ENCODE measurements at places on chromosomes 5 and 9.
A peak's percentile ranks its signal among the peaks of the same experiment; 100 is the strongest.

DNA sequence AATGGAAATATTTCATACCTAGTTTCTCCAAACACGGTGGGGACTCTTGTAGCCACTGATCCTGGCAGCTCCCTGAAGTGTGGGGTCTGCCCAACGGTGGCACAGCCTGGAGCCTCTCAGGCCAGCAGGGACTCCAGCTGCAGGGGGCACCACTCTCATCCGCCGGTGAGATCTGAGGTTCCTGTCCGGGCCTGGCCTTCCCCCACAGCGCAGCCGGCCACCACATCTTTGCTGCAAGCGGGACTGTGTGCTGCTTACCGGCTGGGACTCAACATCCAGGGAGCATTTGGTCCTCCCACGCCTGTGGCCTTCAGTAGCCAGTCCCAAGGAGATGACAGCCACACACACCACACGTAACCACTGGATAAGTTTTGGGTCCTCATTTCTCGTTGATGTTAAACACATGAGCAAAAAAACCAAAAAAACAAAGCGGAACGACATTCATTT is 7.7 kb upstream of the NKX2-5 start:
- DNase-seq, result no peak

GRCh38 chr5:65762234-65762633 is 40.2 kb downstream of the NLN start:
- no peak for DNase-seq

GRCh38 chr5:79876456-79876855 is 114.6 kb downstream of the MTX3 start:
- no peak for DNase-seq

DNA sequence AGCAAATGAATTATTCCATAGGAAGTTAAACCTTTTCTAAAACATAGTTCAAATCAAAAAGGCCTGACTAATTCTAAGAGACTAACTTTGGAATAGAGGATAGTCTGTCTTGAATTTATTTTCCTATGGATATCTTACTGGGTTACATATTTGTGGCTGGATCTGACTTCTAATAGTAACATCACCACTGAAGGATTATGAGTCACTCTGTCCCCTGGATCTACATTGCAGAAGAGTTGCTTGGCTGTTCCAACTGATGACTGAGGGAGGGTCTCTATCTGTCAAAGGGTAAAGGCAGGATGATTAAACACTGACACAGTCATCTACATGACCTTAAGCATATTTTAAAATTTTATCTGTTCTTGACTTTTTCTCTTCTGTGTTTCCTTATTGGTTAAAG is 119.6 kb upstream of the FST start:
- no peak for DNase-seq

GRCh38 chr9:7622481-7622880 is 177.1 kb downstream of the DMAC1 start:
- no peak for DNase-seq

- no peak for DNase-seq
Observed at GRCh38 chr5:37552770-37553719, 173.9 kb downstream of the WDR70 start.

- no peak for DNase-seq
Observed at GRCh38 chr5:158797498-158797845, 302.2 kb downstream of the EBF1 start.

DNA sequence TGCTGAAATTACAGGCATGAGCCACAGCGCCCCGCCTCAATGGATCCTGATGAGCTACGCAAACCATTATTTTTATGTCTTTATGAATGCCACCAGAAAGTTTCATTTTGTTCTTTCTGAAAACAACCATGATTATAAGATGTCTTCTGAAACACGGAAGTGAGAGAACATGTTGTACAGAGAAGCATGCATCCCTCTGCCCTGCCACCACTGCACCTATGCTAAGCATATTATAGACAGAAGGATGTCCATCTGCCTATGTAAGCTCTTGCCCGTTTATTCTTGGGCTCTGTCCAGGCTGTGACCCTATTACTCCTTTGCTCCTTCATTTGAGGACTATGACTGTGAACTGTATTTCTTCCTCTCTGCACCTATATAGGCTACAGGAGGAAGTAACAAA is 74.3 kb downstream of the GRAMD2B start:
- DNase-seq, result no peak

- no peak for DNase-seq
Observed at GRCh38 chr5:74056789-74057164, 430.8 kb downstream of the ARHGEF28 start.

DNA sequence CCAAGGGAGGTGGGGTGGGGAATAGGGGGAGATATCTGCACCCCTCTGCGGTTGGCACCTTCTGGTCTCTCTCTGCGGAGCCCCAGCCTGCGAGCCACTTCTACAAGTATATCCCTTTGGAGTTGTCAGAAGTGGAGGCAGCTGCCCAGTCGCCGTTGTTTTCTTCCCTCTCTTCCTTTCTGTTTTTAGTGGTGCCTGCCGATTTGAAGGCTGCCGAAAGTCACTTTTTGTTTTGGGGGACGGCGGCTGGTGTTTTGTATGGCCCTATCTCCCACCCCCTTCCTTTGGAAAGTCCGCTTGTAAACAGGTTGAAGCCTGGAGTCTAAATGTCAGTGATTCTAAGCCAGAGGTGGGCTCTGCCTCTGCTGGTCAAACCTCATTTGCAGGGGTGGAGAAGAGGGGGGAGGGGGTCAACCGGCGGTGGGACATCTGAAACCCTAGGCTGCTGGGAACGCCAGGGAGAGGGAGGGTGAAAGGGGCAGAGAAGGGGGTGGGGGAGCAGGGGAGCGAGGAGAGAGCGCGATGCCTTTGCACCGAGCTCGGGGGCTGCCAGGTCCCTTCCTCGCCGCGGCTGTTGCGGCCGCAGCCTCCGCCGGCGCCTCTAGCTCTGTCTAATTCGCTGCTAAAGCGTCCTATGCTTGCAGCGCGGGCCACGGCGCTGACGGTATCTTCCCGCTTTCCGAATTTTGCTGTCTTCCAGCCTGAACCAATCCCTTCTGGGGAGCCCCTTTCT is at the start of gene FGF10:
TSS of gene FGF10 (minus strand) at position 331 of the 733 bp plus-strand sequence. CDS start 738 bp downstream, outside the sequence.
- no peak for DNase-seq

DNA sequence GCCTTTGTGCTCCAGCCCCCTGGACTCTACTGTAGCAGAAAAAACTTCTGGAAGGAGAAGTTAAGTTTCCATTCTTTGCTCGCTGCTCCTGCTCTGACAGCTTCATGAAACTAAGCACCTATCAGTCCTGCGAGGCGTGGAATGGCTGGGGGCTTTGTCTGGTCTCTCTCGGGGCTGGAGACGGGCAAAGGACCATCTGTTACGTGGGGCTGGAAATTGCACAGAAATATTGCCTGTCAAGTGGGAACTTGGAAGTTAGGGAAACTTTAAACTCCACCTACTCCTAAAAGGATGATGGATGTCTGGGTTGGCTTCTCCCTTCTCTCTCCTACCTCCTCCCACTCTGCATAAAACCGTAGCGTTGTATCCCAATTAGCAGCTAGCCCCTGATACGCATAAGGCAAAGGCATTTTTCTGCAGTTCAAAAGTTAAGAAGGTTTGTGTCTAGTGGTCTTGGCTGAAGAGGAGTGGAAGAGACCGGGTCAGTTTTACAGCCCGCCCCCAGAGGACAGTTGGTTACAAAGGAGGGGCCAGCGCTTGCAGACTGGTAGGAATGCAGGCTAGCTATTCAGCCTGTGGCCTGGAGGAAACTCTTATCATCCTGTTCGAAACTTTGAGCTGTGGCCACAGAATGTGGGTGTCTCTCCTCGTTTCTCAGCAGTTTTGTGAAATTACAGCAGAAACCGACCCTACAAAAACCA is 1.3 kb downstream of the FBXL7 start:
- DNase-seq, result no peak

DNA sequence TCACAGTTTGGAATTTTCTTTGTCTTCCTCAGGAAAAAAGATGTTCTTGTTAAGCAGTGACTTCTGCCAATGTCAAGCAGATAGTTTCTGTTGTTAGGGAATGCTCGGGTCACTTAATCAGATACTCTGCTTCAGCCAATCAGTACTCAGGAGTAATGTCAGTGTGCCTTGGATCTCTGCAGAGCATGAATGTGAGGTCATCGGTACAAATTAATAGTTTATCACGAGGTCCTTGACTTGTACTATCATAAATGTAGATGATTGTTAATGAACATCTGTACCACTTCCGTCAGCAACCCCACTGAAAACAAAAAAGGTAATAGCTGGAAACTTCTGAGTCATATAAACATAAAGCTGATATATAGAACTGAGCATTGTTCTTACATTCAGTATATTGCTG is 73.6 kb downstream of the FBXL7 start:
- DNase-seq, result no peak

DNA sequence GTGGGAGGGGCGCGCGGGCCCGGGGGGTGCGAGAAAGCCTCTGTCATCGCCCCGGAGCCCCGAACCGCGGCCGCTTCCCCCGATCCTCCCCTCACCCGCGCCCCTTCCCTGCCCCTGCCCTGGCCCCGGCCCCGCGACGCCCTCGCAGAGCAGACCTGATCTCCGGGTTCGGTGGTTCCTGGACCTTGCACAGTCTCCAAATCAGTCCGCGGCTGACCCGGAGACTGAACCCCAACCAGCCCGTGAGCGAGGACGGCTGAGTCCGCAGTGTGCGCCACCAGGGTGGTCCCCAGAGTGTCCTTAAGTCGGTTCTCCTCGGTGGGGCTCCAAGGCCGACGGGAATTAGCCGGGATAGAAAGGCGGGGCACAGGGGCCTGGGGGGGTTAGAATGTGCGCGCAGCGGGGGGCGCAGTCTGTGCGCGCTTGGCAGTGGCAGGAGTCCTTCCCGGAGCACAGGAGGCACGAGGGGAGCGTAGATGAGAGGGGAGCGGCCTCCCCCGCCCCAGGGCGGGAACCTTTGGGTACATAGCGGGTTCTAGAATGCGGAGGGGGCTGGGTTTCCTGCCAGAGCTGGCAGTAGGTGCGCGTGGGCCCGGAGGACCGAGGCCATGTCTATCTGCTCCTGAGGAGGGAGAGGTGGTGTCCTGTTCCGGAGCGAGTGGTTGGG is 779 bp downstream of the PKN3 start:
- DNase-seq, result peak; percentile 51

- DNase-seq, result peak; percentile 79
Observed at GRCh38 chr5:132437604-132438266, 52.8 kb downstream of the IRF1 start.

DNA sequence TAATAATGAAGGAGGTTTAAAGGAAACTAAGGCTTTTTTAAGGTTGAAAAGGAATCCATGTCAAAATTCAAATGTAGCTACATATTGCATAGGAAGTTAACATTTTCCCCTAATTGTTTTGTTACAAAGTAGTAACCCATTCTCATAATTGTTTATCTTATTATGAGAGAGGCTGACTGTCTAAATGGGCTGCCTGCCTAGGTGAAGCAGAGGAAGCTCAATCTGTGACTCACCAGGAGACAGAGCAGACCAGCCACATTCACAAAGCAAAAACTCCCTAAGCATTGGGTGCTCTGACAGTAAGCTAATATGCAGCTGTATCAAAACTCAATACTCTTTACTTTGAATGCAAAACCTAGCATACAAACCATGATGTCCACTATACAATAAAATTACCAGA is 208.5 kb downstream of the ROR2 start:
- no peak for DNase-seq

DNA sequence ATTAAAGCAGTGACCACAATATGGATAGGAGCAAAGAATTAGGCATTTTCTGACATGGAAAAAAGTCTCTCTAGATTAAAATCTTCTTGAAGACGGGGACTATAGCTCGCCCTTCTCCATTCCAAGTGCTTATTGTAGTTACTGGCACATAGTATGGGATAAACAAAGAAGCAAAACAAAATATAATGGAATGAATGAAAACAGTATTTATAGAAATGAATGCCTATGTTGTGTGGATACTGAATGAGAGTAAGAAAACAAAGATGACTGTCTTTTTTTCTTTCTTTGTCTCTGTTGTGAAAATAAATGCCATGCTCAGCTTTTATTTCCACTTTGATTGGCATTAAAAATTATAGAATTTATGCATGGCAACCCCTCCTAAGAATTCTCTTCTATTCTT is 1414.3 kb upstream of the ACO1 start:
- DNase-seq, result no peak

DNA sequence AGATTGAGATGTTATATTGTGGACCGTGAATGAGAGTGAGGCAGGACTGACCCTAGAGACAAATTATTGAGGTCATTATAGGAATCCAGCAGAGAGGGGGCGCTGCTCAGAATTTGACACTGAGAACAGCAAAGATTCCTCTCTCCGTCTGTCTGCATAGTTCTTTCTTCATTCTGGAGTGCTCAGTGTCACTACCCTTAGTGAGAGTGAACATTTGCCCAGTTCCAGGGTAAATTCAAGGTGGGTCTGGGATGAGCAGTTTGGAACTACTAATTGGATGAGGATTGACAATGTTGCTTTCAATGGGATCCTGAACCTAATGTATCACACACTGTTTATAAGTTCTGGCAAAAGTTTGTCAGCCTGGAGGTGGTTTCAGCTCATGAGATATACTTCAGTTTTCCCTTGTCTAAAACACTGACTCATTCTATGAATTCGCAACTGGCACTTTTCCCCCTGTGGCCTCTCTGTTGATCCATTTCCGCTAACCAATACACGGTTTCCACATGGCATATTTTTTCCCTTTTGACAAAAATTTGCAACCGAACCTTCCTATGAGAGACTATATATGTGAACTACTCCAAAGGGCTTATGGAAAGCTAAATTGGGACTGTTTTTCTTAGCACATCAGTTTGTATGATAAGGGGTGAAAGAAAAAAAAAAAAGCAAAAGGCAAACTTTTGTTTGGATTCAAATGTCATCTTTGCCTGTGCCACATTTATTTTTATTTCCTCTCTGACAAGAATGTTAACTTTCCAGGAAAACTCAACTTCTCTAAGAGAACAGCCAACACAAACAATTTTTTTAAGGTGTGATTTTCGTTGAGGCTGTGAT is 1240.7 kb upstream of the WWC1 start:
- DNase-seq, result no peak

GRCh38 chr5:172506251-172506650 is 51.9 kb upstream of the SH3PXD2B start:
- no peak for DNase-seq

DNA sequence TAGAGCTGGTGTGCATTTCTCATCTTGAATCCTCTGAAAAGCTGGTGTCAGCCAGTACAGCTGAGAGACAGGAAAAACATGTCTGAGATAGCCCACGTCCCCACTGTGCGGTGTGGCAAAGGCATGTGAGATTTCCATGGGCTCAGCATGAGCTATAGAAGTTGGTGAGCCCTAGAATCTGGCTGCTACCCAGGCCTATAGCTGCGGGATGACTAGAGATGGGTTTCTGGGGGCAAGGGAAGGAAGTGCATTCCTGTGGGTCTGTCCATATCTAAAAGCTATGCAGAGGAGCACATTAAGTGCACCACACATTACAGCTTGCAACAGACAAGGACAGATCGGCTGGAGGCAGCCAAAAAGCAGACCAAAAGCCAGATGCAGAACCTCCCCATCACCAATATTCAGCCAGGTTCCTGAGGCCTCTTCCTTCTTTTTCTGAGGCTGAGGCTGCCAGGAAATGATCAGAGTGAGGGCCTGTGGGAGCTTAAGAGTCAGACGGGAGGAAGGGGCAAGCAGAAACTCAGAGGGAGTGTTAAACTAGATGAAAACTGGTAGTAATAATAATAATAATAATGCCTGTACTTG is 55.8 kb upstream of the RANBP3L start:
- DNase-seq, result no peak

DNA sequence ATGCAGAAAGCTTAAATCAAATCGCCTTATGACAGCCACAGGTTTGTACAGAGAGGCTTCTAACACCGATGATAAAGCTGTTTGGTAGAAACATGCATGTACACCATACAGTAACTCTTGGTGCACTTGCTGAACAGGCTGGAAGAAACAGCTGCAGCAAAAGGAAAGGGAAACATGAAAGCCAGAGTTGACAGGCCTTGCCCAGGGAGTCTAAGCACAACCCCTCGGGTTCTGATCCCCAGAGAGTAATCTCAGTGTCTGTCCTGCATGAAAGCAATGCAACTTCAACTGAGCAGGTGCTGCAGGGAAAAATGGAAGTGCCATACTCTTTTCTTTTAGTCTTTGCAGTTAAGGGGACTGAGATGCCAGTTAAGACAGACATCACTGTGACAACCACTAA is 419.9 kb downstream of the BNC2 start:
- DNase-seq, result no peak
